ENCODE measurements at places on chromosomes 5 and 9.

GRCh38 chr5:123359454-123360200 lies 63.6 kb downstream of the CEP120 start:
- no peak for DNase-seq

DNA sequence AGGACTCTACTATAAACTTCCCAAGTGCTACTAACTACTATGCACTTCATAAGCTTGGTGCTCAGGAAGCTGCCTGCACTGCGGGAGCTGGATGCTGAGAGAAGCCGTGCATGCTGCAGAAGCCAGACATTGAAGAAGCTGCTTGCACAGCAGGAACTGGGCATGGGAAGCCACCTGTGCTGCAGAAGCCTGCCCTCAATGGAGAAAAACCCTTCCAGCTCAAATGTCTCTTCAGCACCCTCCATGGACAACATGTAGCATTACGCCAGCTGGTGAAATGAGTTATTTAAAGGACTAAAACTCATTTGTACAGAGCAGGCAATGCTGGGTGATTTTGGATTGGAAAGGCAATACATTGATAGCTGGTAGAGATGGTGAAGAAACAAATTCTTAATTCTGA lies 247.2 kb downstream of the KIF4B start:
- peak; percentile 3 for DNase-seq

GRCh38 chr5:107319901-107320300 lies 350.8 kb downstream of the EFNA5 start:
- DNase-seq, result no peak

- DNase-seq, result no peak
Measured at GRCh38 chr9:37209431-37210386, 89.3 kb downstream of the ZCCHC7 start.

DNA sequence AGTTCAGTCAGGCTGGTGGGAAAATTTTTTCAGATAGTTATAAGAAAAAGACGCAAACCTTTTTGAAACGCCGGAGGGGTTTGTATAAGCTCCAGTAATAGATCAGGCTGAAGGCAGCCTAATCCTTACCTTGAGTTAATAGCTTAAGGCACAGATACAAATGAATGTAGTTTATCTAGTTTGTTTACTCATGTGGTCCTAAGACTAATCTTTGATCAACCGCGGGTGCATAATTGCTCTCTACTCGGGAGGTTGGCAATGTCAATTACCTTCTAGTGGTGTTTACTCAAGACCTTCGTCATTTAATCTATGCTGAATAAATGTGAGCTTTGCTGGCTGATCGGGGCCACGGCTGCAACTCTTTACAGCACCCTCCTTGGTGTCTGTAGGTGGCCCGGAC lies 665 bp upstream of the INSL4 start:
- no peak for DNase-seq

GRCh38 chr9:69476797-69477196 lies 151.8 kb downstream of the ENTREP1 start:
- DNase-seq, result no peak

- DNase-seq, result no peak
Measured at GRCh38 chr9:134897584-134898170, 17.1 kb downstream of the FCN2 start.

- no peak for DNase-seq
Measured at GRCh38 chr5:174765540-174765939, 41.2 kb downstream of the MSX2 start.

DNA sequence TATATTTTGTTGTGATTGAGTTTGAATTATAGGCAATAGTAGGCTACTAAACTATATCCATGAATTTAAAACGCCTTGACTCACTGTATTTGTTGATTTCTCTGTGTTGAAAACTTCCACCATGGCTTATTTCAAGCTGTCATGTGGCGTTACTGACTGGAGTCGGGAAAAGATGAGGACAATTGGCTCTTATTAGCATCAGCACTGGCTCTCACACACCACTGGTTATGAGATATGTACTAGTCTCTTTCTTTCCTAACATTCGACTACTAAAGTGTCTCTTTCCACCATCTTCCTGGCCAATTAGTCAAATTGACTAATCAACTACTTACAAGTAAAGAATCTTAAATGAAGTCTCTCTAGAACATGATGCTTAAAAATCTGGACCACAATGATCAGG lies 9.1 kb upstream of the DAB2 start:
- no peak for DNase-seq

DNA sequence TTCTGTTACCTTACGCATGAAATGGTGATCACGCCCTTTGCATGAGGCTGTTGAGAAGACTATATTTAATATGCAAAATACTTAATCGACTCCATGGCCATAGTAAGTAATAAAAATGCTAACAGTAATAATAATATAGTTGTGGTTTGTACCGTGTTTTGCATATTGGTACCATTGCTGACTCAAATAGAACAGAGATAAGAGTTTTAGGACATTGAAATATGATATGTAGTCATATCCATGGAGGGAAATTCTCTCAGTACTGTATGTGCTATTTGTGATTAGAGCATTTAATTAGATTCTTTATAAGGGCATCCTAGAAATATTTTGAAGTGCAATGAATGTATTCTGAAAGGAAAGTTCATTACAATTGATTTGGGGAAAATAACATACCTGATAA lies 41.9 kb downstream of the CFAP90 start:
- DNase-seq, result no peak

DNA sequence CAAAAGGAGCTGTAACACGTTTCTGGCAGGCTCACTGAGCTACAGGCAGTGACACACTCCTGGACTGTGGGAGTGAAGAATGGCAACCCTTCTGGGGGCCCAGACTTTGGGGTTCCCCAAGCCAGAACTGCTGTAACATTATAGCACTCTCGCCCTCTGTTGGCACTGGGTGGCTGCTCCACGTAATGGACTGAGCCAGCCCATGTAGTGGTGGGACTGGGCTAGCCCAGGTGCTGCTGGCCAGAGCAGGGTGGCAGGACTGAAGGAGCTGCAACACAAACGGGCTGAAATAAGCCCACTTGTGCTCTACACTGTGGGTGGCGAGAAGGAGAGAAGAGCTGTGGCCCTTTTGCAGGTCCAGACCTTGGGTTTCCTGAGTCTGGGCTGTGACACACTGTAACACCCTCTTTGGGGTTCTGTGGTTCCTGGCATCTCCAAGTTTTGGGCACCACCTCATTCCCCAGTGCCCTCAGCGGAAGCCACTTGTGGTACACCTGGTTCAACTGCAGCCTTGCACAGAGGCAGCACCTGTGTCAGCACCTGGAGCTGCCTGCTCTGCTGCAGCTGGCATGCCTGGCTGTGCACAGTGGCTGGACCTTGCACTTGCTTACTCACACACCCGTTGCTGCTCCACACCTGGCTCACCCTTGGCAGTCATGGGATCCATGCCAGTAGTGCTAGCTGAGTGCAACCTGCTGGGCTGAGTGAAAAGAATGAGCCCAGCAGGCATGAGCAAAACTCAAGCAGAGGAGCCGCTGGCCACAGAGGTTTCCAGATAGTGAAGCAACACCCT lies 95.0 kb upstream of the PRR16 start:
- DNase-seq, result no peak

- DNase-seq, result no peak
Measured at GRCh38 chr5:121429761-121430160, 421.9 kb upstream of the FTMT start.

- DNase-seq, result no peak
Measured at GRCh38 chr5:44387406-44387805, 1.8 kb downstream of the FGF10 start.

- no peak for DNase-seq
Measured at GRCh38 chr9:89080193-89080592, 88.9 kb downstream of the S1PR3 start.

DNA sequence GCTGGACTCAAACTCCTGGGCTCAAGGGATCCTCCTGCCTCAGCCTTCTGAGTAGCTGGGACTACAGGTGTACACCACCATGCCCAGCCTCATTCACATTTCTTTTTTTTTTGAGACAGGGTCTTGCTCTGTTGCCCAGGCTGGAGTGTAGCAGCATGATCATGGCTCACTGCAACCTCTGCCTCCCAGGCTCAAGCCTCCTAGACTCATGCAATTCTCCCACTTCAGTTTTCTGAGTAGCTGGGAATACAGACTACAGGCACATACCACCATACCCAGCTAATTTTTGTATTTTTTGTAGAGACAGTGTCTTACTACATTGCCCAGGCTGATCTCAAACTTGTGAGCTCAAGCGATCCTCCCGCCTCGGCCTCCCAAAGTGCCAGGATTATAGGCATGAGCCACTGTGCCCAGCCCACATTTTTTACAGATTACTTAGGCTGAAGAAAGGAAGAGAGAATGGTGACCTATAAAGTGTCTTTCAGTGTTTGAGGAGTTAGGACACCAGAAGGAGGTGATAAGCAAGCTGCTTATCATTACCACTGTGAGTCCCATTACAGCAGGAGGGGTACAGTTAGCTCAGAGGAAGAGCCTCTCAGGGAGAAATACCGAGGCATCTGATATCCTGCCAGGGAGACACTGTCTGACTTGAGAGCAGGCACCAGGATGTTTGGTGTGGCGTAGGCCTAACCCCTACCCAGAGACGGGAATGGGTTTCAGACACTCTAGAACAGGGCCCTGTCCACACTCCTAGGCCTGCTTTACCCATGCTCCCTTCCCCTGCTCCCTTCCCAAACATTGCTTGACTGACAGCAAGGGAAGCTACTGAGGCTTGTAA lies 9.7 kb downstream of the FAXDC2 start:
- DNase-seq, result no peak

DNA sequence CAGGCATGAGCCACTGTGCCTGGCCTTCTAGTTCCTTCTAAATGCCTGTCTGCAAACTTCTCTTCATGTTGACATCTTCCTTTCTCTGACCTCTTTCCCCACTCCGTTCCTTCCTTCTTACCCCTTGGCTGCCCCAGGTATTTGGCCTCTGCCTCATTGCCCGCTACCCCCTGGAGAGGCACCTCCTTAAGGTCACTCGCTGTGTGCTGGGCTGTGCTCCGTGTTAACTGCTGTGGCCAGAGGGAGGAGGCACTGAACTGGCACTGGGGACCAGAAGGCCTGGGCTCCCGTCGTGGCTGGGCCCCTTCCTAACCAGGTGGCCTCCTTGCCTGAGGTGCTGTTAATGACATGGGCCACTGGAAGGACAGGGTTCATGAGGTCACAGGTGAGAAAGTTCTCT lies 39.4 kb downstream of the LAMC3 start:
- DNase-seq, result no peak

DNA sequence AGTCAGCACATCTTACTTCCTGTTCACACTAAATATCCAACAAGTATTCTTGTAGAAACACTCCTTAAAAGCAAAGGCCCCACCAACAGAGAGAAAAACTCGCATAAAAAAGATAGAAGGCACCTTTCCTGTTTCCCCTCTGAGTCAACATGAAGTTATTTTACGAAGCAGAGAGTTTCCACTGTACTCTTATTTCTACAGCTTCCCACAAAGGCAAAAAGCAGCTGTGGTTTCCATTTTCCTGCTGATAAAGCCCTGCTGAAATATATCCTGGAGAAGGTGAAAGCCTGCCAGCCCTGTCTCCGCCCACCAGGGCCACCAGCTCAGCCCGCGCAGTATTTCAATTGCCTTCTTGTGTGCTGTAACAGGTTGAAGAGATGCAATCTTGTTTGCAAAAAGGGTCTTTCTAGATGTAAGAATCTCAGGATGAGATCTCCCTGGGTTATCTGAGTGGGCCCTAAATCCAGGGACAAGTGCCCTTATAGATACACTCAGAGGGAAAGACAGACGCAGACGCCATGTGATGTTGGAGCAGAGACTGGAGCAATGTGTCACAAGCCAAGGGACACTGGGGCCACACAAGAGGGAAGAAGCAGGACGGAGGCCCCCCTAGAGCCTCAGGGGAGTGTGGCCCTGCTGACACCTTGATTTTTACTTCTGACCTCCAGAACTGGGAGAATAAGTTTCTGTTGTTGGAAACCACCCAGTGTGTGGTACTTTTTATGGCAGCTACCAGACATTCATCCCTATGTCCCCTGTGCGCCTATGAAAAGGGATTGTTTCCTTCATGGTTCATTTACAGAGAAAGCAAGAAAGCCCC lies 19.9 kb downstream of the SEMA4D start:
- DNase-seq, result peak; percentile 79

- no peak for DNase-seq
Measured at GRCh38 chr5:113268232-113268631, 166.6 kb downstream of the TSSK1B start.

- peak; percentile 26 for DNase-seq
Measured at GRCh38 chr9:86486891-86487837, 133.0 kb upstream of the TUT7 start.

DNA sequence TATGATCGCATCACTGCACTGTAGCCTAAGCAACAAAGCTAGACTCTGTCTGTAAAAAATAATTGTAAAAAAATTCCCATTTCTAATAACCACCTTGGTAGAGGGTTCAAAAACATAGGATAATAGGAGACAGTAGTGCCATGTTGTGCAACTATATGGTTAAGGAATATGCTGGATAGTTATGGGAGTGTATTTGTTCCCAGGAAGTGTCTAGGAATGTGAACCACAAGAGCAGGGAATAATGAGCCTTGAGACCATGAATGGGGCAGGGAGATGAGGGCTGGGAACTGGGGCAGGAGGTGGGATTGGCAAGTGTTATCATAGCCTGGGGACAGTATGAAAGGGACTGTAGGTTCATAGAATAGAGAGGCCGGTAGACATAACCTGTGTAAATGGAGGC lies 50.4 kb downstream of the RUSC2 start:
- DNase-seq, result no peak

- DNase-seq, result no peak
Measured at GRCh38 chr5:72459913-72460312, 47.3 kb downstream of the ZNF366 start.

- DNase-seq, result no peak
Measured at GRCh38 chr5:127665641-127666040, 16.8 kb downstream of the CTXN3 start.

- DNase-seq, result no peak
Measured at GRCh38 chr5:83011985-83012384, 65.2 kb downstream of the TMEM167A start.

GRCh38 chr5:27855491-27855890 lies 817.1 kb upstream of the CDH9 start:
- DNase-seq, result no peak

DNA sequence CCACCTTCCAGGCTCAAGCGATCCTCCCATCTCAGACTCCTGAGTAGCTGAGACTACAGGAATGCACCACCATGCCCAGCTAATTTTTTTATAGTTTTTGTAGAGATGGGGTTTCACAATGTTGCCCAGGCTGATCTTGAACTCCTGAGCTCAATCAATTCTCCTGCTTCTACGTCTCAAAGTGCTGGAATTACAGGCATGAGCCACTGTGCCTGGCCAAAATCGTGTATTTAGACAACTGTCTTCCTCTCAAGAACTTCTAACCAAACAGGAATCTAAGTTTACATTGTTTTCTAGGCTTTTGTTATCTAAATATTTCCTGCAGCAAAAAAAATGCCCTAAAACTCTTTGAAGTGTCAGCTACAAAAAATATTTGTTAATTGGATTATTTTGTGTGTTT lies 78.8 kb downstream of the NLN start:
- DNase-seq, result no peak

DNA sequence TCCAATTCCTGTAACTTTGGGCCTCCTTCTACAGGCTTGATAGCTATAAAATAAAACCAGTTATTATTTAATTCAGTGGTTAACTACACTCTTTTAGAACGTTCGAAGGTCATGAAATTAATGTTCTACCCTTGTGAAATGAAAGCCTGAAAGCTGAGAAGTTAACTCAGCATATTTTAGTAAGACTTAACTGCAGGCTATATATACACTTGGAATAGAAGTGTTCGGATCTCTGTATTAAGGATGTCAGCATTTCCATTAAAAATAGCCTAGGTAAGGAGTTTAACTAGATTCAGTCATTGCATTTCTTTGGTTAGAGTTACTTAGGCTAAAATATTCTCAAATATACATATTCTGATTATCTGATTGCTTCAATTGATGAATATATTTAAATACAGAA lies 229.2 kb downstream of the MRPS30 start:
- DNase-seq, result no peak

GRCh38 chr9:127545196-127546124 lies 66.6 kb upstream of the STXBP1 start:
- DNase-seq, result no peak
